Foreskin fibroblast (primary cell): ENCODE measurements at places on chromosomes 6 and 20.

DNA sequence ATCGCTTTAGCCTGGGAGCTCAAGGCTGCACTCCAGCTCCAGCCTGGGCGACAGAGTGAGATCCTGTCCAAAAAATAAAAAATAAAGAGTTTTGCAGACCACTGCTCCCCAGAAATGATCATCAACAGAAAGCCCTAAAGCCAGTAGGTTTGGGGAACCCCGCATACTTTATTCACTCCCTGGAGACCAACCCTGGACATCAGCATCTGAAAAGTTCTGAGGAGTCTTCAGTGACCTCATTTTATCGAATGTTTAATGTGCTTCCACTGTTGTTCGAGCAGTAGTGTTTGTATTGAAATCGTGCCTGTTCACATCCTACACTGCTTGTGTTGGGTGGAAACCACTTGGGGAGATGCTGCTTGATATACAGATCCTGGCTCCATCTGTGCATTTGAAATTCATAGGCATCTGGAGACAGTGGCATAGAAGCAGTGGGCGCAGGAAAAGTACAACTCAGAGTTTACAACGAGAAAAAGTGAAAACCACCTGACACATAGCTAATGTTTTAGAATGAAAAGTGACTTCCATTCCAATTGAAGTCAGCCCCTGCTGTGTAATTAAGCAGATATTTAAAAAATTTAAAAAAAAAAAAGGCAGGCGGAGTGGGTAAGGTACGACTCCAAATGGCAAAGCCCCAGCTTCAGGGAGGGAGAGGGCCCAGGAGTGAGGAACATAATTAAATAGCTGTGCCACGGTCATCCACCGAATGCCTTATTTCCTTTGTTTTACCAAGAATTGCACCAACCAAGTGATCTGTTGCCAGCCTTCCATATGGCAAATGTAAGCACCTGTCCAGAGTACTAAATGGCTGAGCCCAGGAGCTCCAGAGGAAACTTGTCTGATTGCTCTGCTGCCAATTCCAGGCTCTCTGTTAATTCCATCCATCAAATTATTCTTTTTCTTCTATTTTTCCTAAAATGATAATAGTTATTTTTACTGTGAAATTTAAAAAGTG is 100.4 kb upstream of the NAA20 start:
- no peak for DNase-seq

DNA sequence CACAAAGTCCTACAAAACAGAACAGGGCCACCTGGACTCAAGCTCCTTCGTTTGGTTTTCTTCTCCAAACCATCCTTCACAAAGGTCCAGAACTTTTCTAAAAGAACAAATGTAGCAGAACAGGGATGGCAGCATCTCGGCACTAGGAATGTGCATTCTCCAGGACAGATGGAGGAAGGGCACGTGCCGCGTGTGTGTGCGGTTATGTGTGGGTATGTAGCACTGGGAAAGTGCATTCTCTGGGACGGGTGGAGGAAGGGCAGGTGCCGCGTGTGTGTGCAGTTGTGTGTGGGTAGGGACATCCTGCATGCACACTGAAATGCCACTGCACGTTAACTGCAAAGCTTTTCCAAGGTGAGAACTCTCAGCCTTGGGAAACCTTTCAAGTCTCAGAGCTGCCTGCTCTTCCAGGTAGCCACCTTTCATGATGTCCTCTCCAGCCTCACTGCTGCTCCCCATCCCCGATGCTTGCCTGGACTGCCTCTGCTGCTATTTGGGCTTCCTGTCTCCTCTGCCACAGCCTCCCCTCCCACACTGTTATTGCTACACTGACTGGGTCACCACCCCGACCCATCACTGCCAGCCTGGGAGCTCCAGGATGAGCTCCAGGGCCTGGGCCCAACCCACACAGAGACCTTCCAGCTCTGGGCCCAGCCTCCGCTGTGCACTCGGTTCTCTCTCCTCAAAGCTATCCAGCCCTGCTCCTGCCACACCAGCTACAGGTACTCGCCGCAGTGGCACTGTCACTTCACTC is 47.6 kb downstream of the EZR start:
- DNase-seq, result no peak

GRCh38 chr6:136039185-136039584 is 187.7 kb downstream of the PDE7B start:
- no peak for DNase-seq

DNA sequence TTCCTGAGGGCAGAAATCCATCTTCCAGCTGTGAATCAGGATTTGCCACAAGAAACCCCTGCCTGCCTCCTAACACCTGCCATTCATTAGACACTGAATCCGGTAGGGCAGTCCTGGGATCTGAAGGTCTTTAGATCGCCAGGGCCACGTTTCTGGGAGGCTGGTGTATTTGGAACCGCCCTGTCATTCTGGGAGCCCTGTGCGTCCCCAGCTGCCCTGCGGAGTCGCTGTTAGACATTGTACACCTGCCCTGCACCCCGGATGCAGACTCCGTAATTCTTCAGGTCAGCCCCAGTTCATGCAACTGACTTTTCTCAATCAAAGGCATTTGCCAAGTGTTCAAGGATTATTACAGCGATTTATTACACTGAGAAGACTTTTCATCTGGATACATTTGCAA is 193.2 kb downstream of the TBC1D7 start:
- no peak for DNase-seq

- no peak for DNase-seq
Observed at GRCh38 chr6:34068462-34069044, 77.3 kb downstream of the GRM4 start.

DNA sequence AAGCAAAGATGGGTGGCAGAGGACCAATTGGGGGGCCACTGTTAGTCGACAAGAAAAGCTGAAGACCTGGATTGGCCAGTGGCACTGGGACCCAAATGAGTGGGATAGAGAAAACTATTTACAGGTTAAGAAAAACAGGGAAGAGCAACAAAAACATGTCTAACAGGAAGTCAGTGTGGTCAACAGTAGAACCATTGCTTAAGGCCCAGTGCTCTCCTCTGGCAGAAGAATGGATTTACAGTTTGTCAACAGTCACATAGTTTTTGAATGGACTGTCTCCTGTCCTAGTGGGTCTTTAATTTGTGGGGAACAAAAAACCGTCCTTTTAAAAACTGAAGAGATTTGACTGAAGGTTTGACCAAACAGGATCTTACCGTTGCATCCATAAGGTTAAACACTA is 12.1 kb upstream of the WTAP start:
- DNase-seq, result no peak

DNA sequence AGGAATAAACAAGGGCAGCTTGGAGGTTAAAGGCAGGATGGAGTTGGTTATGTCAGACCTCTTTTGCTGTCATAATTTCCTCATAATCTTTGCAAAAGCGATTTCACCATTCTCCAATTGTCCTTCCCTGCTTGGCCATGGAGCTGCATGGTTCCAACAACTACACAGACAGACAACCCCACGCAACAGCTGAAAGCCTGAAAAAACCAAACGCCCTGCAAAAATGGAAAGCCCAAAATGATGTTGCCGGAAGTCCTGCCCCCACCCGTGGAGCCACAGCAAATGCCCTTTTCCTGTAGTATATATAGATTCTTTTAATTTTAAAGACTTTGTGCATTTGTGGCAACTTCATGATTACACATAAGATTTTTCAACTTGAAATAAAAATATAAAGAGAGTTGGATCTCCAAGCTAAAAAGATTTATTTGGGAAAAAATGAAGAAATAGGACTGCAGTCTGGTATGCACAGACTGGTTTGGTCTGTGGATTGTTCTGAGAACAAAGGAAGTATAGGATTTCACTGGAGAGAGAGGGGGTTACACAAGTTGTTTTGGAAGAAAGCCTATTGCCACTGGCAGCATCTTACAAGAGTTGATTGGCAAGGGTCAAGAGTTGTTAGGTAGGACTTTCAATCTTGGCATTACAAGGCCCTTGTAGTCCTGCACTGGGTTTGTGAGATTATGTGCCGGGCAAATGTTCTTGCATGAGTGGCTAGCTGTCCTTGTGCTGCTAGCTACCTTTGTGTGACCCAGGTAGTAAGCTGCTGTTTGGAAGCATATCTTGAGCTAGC is 190.0 kb downstream of the C6orf118 start:
- DNase-seq, result no peak

- no peak for DNase-seq
Observed at GRCh38 chr6:93083337-93084230, 335.8 kb downstream of the EPHA7 start.

GRCh38 chr20:50491168-50491567 is 19.0 kb upstream of the PTPN1 start:
- DNase-seq, result no peak

DNA sequence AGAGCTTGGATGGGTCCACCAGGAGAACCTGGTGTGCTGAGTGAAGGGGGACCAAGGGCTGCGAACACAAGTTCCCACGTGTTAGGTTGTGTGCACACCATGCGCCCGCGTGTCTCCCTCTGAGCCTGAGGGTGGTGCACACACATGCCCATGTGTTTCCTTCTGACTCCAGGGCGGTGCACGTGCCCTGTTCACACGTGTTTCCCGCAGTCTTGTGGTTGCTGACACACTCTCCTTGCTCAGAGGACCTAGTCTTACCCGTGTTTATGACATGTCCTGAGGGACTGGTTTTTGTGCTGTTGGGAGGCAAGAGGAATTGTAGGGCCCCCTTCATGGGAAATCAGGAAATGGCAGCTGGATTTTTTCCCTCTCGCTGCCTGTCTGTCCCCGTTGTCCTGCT is 36.3 kb upstream of the PCMTD2 start:
- DNase-seq, result peak; percentile 24

DNA sequence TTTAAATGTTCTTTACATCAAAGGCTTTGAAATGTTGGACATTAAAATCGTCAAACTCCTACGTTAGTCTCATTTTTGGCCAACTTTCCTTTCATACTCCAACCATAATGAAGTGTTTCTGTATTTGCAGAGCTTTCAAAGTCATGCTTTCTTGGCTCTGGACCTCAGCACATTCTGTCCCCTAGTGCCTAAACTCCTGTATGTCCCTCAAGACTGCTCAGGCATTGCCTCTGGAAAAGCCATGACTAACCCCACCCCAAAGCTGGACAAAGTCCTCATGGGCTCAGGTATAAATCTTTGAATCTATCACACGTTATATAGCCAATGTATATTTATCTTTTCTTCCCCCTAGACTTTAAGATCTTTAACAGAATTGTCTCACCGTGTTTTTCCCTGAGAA is 18.9 kb downstream of the IFNGR1 start:
- DNase-seq, result no peak

DNA sequence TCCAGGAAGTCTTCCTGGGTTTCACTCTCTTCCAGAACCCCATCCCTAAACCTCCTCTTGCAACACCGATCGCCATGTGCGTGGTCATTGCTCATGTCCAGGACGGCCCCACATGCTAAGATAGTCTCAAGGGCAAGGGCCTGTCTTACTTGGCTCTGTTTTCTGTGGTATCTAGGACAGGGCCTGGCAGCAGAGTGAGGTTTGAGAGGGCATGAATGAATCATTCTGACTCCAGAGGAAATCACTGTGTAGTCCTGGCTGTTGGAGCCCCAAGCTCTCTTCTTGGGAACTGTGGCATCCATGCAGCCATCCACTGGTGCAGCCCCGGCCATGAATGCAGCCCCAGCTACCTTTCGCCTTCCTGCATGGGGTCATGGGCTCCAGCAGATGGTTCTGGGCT is 12.4 kb downstream of the SIRPA start:
- peak; percentile 34 for DNase-seq

DNA sequence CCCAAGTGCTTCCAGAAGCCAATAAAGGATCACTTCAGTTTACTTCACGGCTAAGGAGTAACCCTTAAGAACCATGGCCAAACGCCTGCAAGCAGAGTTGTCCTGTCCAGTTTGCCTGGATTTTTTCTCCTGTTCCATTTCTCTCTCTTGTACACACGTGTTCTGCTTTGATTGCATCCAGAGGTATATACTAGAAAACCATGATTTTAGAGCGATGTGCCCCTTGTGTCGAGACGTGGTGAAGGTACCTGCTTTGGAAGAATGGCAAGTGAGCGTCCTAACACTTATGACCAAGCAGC is 2.5 kb downstream of the RFPL4B start:
- DNase-seq, result no peak

DNA sequence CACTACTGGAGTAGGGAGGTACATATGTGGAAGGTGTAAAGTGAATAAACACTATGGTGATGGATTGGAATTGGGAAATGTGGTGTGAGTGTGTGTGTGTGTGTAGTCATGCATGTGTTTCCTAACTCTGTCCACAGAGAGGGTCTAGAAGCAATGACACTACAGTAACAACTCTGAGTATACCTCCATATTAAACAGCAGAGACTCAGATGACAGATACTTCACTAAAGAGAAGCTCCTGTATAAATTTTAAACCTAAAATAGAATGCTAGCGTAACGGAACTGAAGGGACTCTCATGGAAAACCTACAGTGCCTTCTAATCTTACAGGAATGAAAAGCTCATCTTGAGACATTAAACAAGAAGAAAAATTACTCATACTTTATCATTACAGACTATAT is 150.5 kb downstream of the SLC16A10 start:
- DNase-seq, result no peak

- no peak for DNase-seq
Observed at GRCh38 chr20:40628877-40629276, 60.2 kb downstream of the MAFB start.

- DNase-seq, result peak; percentile 98
Observed at GRCh38 chr20:5065879-5066383, 53.8 kb downstream of the PCNA start.

GRCh38 chr6:43951063-43951755 is 176.0 kb downstream of the MRPL14 start:
- DNase-seq, result peak; percentile 83

DNA sequence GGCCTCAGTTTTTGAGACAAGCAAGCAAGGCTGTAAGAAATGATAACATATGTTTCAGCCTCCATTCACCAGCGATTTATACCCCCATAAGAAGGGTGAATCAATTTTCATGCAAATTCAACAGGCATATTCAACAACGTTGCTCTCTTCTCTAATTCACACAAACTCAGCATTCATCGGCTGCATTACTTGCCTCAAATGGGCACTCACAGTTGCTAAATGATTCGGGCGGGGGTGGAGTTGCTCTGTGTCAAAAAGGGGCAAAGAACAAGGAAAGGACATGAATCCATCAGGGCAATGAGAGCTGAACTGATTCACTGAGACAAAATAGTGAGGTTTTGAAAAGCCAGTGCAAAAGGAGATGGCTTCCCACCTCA is 9.0 kb downstream of the MOXD1 start:
- no peak for DNase-seq

GRCh38 chr6:106103728-106104109 is 17.6 kb downstream of the PRDM1 start:
- DNase-seq, result no peak

GRCh38 chr6:156828280-156828703 is 51.1 kb downstream of the ARID1B start:
- DNase-seq, result peak; percentile 87
